ENCODE measurements at places on chromosomes 1 and 21.

GRCh38 chr1:217953922-217954321, 322.8 kb downstream of the SPATA17 start:
- no peak for DNase-seq

DNA sequence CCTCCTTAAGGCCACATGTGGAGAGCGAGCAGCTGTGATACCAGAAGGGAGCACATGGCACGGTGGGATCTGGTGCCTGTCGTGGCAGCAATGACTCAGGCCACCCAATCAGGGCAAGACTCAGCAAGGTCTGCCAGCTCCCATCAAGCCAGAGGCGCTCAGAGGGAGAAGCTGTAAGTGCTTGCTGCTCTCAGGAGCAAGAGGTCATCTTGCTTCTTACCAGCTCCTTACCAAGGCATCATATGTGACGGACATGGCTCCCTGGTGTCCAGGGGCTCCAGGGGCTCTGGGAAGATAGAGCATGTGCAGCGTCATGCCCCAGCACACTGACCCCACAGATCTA, 72.9 kb downstream of the ITPKB start:
- no peak for DNase-seq

DNA sequence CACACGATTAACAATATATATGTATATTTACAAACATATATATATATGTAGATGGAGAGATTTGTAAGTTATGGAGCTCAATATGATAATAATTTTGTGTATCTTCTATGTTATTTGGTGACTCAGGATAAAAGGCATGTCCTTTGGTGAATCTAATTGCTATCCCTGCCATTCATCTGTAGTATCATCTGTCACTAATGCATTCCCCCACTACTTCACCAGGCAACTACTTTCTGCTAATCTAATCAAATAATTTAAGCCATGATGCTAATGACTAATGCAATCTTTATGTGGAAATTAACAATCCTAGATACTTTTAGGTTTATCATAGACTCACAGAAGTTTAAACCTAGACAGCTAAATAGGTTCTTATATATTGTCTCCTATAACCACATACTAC, 1074.5 kb downstream of the PLA2G4A start:
- DNase-seq, result no peak

DNA sequence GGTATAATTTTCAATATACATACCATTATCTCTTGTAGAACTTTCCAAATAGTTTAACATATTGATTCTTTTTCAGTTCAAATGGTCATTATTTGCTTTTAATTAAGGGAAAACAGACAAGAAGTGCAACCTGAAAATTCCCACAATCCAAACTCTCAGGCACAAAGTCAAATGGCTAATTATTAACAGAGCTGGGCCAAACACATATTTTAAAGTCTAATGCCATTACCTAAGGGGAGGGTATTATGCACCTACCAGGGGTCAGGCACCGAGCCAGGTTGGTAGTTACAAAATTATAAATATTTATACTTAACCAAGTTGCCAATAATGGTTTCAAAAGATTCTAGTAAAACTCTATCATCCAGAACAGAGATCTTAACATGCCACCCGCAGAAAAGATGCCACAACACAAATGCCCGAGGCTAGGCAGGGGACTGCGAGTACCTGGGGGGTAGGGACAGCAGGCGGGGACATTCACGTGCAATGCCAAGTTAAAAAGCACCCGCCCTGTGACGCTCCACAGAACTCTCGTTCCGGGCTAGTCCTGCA, 15.0 kb downstream of the LBR start:
- DNase-seq, result no peak

DNA sequence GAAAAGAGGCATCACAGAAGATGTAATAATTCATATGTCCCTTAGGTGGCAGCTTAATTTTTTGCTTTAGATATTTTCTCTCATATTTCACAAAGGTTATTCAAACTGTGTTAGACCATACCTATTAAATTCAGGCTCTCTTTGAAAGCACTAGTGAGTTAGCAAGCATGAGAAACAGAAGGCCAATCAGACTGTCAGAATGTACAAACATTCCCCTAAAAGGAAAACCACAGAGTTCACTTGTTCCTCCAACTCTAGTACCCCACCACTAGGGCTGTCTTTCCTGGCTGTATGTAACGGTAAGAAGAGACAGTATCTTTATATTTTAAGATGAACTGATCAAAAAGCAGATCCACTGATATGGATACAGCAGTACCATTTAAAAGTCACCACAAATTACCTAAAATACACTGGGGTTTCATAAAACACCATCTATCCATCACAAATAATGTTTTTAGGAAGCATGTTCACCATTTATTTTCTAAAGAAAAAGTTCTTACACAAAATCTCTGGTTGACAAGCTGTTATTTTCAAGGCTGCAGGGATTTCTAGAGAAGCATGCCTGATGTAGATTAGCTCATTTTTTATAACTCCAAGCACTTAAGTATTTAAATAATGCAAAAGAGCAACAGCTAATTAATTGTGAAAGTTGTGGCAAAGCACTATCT, 1.8 kb downstream of the ARPC5 start:
- no peak for DNase-seq

DNA sequence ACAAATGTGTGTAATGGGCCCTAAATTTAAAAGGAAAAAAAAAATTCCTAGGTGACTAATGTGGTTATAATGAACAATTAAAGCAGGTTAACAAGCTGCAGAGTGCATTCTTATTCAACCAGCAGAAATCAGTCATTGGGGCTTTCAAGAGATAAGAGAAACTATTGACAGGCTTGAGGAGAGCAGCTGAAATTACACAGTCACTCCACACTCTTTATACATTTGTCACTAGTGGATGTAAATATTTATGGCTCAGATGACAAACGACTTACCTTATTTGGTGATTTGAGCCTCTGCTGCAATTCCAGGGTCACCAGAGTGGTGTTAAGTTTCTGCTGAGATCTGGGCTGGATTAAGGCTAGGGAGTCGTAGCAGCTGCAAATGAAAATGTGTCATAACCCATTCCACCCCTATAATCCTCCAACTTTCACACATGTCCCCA, 896.3 kb downstream of the TTLL7 start:
- no peak for DNase-seq

- no peak for DNase-seq
Observed at GRCh38 chr21:42261829-42262200, 42.9 kb downstream of the ABCG1 start.

DNA sequence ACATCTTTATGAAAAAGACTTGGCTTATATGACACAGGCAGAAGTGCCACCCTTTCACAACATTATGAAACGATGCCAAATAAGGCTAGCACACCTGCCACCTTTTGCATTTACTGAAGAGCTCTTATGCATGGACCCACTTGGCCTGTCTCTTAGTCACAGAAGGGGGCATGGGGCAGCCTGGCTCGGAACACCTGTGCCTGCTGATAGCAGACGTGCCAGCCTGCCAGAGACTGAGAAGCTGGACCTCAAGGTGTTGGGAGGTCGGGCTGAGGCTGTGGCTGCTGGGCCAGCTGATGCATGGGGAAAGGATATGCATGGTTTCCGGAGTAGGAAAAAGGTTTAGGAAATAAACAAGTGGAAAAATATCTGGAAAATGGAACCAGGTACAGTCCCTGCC, 21.5 kb downstream of the RCAN1 start:
- no peak for DNase-seq

GRCh38 chr1:240719953-240720700, 108.2 kb upstream of the GREM2 start:
- no peak for DNase-seq

DNA sequence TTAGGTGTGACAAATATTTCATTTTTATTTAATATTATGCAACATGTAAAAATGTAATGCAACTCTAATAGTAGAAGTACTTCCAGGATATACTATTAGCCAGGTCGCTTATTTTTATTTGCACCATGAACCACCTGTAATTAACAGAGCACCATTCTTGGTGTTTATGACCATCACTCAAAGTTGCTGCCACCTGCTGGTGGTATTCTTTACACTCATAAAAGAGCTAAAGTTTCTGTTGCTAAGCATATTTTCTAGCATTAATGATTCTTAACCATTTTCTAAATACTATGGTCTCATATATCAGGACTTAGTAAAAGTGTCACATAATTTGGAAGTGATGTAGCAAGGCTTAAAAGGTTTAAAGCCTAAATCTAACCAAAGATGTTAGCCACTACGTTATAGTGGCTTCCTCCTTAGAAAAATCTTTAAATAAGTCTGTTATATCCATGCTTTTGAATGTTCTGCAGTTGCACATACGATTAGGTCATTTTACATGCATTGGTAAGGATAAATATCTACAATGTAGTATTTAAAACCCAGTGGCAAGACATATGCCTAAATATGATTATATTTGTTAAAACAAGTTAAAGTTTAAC, 244.5 kb downstream of the NEGR1 start:
- DNase-seq, result no peak

DNA sequence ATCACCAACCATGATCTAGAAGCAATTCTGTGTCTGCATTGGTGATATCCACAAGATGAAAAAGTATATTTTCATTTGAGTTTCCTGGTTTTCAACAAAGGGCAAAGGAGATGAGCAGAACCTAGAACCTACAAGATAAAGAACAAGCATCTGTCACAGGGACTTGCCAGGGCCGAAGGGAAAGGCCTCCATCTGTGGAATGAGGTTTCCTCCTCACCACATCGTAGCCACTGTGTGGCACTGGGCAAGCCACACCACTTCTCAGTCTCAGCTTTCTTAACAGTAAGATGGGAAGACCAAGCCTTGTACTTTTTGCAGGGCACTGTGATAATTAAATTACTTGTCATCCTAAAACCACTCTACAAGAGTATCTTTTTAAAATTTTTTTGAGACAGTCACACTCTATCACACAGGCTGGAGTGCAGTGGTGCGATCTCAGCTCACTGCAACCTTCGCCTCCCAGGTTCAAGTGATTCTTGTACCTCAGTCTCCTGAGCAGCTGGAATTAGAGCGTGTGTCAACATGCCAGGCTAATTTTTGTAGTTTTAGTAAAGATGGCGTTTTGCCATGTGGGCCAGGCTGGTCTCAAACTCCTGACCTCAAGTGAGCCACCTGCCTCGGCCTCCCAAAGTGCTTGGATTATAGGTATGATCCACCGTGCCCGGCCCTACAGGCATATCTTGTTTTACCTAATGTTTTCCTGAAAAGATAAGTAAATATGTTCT, 45.8 kb downstream of the ARHGEF11 start:
- no peak for DNase-seq

DNA sequence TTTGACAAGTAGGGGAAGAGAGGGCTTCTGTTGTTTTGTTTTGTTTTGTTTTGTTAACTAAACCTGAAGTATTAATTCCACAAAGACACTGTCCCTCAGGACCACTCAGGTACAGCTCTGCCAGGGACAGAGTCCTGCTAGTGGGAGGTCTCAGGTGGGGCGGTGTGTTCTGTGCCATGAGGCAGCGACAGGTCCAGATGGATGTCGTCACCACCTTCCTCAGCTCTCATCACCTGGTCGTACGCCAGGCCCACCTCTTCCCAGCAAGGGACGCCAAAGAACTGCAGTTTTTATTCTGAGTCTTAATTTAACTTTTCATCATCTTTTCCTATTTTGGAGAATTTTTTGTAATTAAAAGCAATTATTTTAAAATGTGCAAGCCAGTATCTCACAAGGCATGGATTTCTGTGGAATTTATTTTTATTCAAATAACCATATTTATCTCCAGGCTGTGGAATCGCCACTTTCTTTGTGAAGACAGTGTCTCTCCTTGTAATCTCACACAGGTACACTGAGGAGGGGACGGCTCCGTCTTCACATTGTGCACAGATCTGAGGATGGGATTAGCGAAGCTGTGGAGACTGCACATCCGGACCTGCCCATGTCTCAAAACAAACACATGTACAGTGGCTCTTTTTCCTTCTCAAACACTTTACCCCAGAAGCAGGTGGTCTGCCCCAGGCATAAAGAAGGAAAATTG, 62.5 kb downstream of the POFUT2 start:
- no peak for DNase-seq

DNA sequence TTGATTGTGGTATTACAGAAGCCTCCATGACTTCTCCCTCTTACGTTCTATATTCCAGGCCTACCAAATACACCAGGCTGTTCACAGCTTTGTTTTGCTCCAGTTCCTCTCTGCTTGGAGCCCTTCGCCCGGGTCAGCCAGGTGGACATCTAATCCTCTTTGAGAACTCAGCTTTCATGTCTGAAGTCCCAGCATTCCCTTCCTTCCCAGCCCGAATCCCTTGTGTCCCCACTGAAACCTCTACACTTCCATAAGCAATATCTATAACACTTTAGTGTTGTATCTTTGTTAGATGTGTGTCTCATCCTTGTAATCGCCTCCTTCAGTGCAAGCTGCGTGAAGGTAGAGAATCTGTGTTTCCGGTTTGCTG, 1.9 kb downstream of the RNF11 start:
- no peak for DNase-seq

DNA sequence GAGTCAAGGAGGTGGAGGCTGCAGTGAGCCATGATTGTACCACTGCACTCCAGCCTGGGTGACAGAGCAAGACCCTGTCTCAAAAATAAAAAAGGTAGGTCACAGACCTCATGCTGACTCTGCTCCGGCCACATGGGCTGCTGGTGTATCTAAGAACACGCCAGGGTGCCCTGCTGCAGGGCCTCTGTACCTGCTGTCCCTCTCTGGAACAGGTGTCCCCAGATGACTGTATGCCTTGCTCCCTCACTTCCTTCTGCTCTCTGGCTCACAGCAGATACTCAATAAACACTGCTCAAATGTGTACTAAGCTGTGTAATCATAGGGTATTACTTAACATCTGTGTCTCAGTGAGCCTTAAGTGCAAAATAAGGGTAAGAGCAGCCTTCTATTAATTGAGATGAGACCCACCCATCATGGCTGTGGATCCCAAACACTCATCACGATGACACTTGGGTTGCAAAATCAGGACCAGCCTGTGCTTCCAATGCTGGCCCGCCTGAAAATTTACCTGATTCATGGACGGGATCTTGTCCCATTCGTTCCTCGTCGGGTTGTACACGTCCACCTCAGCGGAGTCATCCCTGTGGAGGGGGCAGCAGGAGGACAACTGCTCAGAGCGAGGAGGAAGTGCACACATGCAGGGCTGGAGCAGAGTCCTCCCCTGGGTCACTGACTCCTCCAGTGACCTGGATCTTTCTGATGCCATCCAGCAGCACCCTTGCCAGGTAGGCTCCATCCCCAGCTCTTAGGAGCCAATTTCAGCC, 7.5 kb downstream of the KLHL21 start:
- no peak for DNase-seq

GRCh38 chr1:40477678-40478053, 576 bp downstream of the ZFP69 start:
- no peak for DNase-seq

DNA sequence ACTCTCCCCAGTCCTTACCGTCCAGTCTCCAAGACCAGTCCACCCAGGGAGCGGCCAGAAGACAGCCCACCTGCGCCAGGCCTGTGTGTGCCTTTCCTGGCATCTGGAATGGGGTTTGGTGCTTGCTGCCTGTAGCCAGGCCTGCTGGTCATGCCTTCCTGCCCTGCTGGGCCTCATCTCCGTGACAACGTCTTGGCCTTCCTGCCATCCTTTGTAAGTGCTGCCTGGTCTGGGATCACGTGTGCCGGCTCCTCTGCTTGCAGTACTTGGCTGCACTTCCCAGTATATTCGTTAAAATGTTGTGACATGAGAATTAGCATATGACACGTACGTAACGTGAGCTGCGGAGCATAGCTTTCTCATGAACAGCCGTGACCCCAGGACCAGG, 145.3 kb upstream of the COL6A1 start:
- no peak for DNase-seq

Data from D721Med (cell line).